ENCODE measurements at places on chromosomes 4 and X. TPM values are rescaled to one million over a fixed set of nuclear protein-coding genes. Genes with fewer than 3 reads are reported as not detected.

DNA sequence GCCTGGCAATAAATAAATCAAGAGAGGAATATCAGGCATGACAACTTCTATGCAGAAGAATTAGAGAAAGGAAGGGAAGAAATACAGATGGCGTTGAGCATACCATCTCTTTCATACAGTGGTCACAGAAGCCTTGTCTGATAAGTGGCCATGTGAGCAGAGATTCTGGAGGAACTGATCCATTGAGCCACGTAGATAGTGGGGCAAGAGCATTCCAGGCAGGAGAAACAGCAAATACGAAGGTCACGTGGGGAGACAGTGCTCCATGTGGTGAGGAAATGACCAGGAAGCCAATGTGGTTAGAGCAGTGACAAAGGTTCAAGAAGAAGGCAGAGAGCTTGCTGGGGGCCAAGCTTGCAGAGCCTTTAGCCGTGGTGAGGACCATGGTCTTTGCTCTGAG is 226.7 kb upstream of the NOCT start:
- no peak for DNase-seq

DNA sequence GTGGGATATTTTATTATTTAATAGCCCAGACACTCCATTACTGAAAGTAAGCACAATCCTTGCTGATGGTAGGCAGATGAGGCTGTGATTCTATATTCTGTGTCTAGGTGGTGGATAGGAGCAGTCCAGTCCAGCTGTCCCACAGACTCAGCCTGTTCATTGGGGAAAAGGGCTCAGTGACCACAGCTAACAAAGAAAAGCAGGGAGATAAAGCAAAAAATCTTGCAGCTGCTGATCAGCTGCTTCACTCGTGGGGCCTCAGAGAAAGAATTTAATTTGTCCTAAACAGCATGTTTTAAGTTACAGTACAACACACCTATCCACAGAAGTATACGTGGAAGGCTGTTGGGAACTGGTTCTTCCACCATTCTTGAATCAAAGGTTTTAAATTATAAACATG is 40.7 kb upstream of the ANK2 start:
- DNase-seq: no peak

DNA sequence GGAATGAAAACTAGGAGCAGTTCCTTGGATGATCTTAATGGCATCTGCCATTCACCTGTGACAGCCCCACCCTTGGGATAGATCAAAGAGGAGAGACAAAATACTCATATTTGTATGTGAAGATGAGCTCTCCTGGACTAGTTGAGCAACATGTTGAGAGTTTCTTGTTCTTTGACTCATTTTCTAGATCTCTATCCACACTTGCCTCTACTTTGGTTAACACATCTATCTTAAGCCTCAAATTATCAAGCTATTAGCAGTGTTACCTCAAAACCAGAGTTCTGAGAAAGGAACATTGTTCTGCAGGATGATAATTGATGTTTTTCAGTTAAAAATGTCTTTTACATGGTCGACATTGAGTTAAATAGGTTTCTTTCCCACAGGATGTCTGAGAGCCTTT is 94.2 kb upstream of the TEX13D start:
- no peak for DNase-seq

- DNase-seq: no peak
These were observed 158.8 kb upstream of the NDST4 start for GRCh38 chr4:115272185-115272584.

DNA sequence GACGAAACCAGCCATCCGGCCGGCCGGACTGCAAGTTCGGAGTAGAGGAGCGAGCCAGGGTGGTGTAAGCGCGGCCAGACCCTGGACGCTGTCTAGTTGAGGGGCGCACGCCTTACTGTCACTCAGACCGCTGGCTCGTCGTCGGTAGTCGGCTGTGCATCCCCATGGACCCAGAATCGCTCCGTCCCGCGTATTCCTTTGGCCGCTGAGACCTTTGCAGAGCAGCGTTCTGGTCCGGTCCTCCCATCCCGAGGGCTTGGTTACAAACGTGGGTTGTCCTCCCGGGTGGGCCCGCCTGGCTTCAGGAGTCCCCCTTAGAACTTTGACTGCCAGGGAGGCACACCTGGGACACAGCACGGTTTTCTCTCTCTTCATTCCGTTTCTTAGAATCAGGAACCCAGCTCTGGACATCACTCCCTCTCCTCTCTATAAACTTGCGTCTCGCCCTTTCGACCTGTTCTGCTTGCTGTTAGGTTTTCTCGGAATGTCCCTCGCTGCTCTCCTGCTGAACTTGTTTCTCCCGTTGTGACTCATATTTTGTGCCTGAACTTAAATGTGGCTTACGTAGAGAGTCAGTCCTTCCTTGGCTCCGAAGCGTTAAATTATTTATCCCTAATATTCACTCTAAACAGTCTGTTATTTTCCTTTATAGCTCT is 672 bp downstream of the PGM2 start:
- DNase-seq: peak; percentile 88

- DNase-seq: no peak
These were observed 12.1 kb upstream of the HGFAC start for GRCh38 chr4:3429651-3430050.

DNA sequence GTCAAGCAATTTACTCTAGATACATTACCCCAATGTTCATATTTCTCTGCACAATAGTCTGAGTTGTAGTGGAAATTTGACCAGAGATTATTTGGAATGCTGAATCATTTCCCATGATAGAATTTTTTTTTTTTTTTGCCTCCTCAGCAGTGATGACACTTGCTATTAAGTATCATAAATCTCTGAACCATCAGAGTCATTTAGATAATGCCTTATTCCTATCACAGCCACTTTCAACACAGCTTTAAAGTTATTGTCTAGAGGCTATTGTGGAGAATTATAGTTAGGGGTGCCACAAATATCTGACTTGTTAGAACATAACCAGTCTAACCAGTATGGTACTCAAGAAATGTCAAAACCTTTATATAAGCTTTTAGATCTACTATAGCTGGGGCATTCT is 79.8 kb downstream of the LCORL start:
- DNase-seq: no peak

- no peak for DNase-seq
These were observed 18.0 kb downstream of the CDKL2 start for GRCh38 chr4:75612306-75612705.

DNA sequence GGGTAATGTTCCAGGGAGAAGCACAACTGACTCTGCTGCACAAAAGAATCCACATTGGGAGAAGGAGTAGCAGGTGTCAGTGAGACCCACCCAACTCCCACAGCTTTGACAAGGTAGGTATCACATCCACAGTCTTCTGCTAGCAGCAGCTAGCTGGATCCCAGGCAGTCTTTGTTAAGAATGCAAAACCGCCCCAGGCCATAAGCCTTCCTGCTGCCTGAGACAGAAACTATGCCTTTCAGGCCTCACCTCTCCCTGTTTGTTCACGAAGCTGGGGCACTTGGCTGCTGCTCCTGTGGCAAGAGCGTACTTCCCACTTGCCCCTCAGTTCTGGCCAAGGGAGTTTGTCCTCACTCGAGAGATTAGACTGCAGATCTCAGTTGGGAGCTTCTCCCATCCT is 21.4 kb downstream of the RRAGB start:
- DNase-seq: no peak

DNA sequence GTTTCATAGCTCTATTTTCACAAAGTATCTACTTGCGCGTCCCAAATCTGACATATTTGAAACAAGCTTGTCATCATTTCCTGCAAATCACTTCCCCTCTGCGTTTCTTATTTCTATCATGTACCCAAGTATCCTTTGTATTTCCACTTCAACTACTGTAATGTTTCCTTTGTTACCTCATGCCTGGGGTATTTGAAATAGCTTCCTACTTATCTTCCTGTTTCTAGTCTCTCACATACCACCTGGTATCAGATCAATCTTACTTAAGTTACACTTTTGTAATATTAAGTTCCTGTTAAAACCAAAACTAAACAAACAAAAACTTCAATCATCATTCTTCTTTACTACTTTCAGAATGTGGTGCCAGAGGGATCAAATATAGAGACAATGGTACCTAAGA is 93.6 kb upstream of the SMAD1 start:
- no peak for DNase-seq

GRCh38 chrX:57286507-57287251 is at the start of gene FAAH2:
TSS of gene FAAH2 (plus strand) at chrX:57286706. CDS start at chrX:57286826, 120 bp downstream.
- peak; percentile 34 for DNase-seq

DNA sequence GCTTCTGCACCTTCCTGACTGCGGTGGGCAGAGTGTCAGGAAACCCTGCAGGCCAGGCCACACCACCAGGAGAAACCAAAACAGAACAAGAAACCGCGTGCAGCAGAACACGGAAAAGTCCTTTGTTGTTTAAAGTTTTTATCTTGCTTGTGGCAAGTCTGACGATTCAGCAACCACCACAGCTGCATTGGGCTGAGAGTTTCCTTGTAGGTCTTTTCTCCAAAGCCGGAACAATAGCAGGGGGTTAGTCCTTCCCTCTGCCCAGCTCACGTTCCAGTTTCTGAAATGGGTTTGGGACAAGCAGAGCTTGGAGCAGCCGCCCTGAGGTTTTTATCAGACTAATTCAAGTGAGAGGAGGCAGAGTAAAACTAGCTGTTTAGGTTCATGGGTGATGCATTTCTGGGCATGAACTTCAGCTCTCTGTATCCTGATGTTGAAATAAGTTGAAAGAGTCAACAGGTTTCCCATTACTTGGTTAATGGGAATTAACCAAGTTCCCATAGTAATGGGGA is 216.9 kb downstream of the PTTG2 start:
- no peak for DNase-seq

Gene REELD1
- not detected for total RNA-seq

Gene GAGE12H
- total RNA-seq: not detected

Gene SMIM10
- not detected for total RNA-seq

Gene NUDT10
- total RNA-seq: 1.3 TPM

Gene SAP30
- 25.1 TPM for total RNA-seq

Gene PLP2
- total RNA-seq: 128 TPM

Gene MAGEB17
- not detected for total RNA-seq

Gene FAM241A
- total RNA-seq: 5.6 TPM

Gene ITIH6
- 0.06 TPM for total RNA-seq

Gene CT45A2
- total RNA-seq: not detected

Gene SUPT20HL2
- total RNA-seq: not detected
